ENCODE measurements at places on chromosomes 12 and 14.

DNA sequence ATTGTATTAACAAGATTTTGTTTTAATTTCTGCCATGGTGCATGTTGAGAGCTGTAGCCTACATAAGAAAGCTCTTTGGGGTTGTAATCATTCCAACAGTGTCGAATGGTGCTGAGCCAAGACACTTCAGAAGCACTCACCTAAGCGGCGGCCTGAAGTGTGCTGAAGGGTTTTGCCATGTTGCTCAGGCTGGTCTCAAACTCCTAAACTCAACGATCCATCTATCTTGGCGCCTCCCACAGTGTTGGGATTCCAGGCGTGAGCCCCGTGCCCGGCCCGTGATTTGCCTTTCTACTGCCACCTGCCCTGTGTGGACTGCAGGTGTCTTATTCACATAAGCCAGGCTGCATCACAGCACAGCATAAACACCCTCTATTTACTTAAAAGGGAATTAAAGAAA is 48.9 kb downstream of the AMN start:
- DNase-seq: no peak

GRCh38 chr14:33127531-33127930 is 188.9 kb downstream of the NPAS3 start:
- DNase-seq: no peak

DNA sequence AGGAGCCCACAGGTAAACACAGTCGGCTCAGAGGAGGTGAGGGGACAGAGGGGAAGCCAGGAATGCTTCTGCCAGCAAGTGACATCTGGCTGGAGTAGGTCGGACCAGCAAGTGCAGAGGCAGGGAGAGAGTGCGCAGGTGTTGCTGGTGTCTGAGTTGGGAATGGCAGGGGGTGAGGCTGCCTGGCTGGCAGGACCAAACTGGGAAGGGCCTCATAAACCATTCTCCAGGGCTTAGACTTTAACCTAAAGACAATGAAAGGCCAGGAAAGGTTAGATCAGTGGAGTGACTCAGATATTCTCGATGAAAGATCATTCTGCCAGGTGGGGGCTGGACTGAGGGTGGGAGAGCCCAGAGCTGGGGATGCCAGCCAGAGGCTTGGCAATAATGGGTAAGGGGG is 66.4 kb downstream of the ITPK1 start:
- no peak for DNase-seq

DNA sequence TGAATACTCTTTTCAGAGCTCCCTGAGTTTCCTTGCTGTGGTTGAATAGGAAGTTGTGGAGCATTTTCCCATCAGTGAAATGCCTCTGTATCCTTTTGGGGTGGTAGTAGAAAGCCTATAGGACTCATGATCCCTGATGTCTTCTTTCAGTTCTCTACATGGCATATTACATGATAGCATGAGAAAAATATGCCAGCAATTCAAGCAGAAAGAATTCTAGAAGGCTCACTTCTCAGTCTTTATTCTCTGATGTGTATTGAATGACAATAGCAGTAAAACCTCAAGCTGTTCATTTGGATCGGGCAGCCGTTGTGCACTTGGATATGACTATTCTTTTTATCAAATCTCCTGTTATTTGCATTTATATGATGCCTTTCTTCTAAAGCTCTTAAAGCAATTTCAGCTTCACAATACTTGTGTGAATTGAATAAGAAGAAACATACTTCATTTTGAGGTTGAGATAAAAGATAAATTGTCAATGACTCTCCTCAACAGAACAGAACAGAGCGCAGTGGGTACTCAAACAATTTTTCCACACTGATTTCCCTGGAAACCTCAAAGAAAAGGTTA is 251.5 kb upstream of the FBXO33 start:
- no peak for DNase-seq

GRCh38 chr12:95446506-95446900 is 27.4 kb upstream of the METAP2 start:
- no peak for DNase-seq

DNA sequence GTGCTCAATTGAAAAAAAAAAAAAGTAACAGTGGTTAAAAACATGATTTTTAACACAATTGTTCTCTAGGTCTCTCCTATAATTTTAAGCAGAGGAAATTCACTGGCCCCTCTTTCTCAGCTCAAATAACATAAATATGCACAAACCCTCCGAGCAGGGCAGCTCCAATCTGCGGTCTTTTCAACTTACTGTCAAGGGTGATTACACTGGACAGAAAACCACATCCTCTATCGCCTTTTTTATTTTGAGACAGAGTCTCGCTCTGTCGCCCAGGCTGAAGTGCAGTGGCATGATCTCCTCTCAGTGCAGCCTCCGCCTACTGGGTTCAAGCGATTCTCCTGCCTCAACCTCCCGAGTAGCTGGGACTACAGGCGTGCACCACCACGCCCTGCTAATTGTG is 16.5 kb upstream of the GABARAPL1 start:
- no peak for DNase-seq

GRCh38 chr12:52663420-52663819 is 11.4 kb upstream of the KRT2 start:
- DNase-seq: no peak

GRCh38 chr12:125028106-125028505 is 34.7 kb downstream of the BRI3BP start:
- no peak for DNase-seq

DNA sequence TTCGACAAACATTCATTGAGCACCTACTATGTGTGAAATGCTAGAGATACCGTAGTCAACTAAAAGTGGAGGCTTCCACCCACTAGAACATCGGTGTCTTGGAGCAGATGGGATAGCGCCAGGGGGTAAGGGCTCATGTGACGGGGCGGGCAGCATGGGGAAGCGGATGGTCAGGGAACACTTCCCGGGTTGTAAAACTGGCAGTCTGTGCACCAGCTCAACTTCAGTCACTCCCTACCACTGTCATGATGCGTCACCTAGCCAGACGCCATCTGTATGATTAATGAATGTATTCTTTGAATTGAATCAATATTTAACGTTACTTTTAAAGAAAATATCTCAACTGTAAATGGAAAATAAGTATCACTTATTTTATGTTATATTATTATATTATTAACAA is 93.5 kb downstream of the PIWIL1 start:
- DNase-seq: no peak

- DNase-seq: no peak
These were observed 42.2 kb upstream of the KTN1 start for GRCh38 chr14:55537782-55538181.

Data from NCI-H345 (cell line).